ENCODE measurements at places on chromosomes 2 and 18.

- peak; percentile 97 for DNase-seq
Measured at GRCh38 chr2:120736624-120737339, 1.1 kb downstream of the GLI2 start.

DNA sequence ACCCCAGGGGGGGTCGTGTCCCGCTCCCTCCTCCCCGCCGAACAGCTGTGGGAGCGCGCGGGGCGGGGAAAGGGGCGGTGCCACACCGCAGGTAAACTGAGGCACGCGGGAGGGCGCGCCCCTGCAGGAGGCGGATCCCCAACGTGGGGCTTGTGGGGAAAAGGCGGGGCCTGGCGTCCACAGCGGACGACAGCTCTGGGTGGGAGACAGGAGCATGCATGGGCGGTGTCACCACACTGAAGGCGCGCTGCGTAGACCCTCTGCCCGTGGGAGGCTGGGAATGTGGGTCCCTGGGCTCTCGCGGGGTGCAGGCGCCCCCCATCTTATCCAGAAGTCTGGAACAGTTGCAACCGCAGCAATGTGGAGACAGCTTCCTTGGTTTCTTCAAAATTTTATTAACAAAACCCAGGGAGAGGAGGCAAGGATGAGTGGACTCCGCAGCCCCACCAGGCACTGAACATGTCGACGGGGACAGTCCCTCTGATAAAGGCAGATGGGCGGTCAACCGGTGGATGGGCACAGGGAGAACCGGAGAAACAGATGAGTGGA, 723 bp upstream of the MBD1 start:
- no peak for DNase-seq

GRCh38 chr2:95113464-95113863, 8.1 kb downstream of the MRPS5 start:
- no peak for DNase-seq

DNA sequence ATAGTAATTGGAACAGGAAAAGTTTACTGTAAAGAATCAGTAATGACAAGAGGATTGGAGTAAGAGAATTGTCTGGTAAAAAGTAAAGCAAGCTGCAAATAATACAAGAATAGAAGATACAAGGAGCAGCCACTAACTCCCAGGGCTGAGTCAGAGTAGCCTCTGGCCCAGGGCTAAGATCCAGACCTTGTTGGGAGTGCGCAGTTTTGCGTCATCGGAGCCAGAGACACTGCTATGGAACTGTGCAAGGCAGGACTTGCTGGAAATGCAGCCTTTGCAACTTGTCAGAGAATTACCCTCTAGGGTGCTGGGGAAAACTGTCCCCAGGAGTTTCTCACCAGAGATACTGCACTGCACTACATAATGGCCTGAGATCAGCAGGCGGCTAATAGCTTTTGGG, 135.2 kb downstream of the NYAP2 start:
- DNase-seq, result no peak

DNA sequence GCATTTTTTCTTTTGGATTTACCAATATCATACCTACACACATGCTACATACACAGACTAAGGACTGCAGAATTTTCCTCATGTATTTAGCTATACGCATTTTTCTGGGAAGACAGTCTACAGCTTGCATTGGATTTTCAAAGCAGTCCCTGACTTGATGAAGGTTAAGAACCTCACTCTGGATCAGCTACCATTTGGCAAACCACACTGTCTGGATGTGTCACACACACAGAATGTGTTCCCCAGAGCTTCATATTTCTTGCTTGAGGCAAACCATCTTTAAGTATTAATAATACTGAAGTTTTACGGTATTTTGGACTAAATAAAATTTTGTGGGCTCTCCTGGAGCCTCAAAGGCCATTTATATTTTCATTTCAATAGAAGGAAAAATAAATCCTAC, 102.3 kb downstream of the TCF4 start:
- DNase-seq, result no peak

- no peak for DNase-seq
Measured at GRCh38 chr2:100197631-100198153, 55.3 kb upstream of the AFF3 start.

DNA sequence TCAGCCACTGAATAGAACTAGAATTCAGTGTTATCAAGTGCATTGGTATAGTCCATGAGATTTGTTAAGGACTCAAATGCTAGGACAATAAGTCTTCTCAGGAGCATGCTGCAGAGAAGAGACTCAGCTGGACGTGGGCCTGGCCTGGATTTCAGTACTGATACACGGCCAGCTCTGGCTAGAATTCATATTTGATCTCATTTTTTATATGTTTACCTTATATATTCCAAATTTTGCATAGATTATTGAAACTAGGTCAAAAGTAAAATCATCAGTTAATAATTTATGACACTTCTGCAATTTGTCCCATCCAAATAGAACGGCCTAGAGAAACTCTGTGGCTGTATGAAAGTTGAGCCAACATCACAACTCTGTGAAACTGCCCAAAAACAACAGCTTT, 262.0 kb downstream of the DLGAP1 start:
- DNase-seq, result no peak

DNA sequence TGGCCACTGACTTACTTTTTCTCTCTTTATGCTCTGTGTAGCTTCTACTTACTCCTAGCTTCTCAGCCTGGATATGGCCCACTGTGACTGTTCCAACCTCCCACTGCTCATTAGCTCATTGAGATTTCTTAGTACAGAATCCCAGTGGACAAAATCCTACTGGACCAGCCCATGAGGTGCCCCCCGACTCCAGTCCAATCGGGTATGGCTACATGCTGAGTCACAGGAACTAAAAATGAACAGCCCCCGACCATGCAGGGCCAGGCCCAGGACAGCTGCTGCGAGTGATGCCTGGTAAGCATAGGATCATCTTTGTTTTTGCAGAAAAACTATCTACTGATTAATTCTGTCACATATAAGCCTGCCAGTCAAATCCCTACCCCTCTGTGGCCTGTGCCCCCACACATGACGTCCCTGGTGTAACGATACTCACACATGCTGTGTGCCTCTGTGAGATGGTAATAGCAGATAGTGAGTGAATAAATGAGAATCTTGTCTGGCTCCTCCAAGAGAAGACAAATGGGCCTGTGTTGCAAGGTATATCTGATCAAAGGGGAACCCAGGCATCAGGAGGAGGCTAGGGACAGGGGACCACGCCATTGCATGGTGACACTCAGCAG, 85.9 kb upstream of the KLF7 start:
- DNase-seq, result no peak

- no peak for DNase-seq
Measured at GRCh38 chr2:60840880-60841279, 40.5 kb upstream of the REL start.

- DNase-seq, result no peak
Measured at GRCh38 chr2:65366595-65367125, 65.7 kb downstream of the SPRED2 start.

DNA sequence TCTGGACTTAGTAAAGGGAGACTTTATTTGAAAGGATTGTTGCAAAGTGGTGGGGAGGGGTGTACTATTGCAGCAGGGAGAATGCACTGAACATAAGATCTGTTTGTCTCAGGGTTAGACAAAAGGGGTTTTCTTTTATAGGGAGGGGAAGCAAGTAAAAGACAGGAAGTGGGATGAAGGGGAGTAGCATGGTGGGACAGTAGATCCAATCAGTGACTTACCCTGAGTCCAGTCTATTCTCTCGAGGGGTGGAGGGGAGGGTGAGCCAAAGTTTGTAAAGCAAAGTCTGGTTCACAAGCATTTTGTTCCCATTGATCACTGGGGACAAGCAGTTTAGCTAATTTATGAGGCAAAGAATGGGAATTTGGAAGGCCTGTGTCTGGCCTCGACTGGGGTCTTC, 35.0 kb upstream of the CYP27C1 start:
- no peak for DNase-seq

GRCh38 chr18:75161256-75162028, 47.5 kb downstream of the PTGR3 start:
- DNase-seq, result no peak

- DNase-seq, result no peak
Measured at GRCh38 chr18:43772907-43773306, 495.6 kb upstream of the SYT4 start.

GRCh38 chr2:10103179-10103578, 19.4 kb upstream of the RRM2 start:
- peak; percentile 78 for DNase-seq

Measured in NCI-H82 (cell line).